Jurkat, Clone E6-1 (cell line): ENCODE measurements at places on chromosomes 3 and 15.

GRCh38 chr15:89912145-89912673, 543 bp downstream of the ARPIN start:
- no peak for DNase-seq

DNA sequence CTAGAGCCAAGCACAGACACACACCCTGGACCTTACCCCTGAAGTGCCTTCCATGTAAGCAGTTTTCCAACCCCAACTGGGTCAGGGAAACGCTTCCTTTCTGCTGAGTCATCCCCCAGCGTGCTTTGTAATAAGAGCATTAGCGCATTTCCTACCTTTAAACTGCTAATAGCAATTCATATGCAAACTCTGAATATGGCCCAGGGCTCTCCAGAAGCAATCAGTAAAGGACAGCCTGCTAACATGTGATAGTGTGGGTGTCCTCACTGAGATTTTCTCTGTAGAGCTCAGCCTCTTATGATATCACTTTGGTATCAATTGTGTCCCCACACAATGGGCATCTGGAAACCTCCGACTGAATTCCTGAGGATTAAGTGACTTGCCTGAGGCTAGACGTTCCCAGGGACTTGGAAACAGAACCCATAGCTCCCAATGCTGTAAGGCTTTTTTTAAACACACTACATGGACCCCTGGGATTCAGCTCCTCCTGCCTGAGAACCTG, 5.6 kb downstream of the GABRB3 start:
- no peak for DNase-seq

GRCh38 chr3:60456180-60456579, 795.1 kb downstream of the FHIT start:
- no peak for DNase-seq

DNA sequence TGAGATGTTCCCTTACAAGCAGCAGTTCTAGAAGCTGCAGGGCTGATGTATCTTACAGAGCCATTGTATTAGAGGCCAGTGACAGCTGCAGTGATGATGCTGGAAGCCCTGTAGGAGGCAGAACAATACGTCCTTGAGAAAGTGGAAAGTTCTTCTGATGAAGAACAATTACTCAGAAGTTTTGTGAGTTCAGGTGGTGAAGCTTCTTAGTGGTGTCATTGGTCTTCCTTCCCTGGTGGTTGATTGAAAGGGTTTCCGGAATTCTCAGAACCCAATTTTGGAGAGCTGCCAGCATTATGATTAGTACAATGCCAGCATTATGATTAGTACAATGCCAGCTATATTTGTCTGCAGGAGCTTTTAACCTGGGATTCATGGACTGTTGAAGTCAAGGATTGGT, 356.4 kb downstream of the MFSD1 start:
- DNase-seq: no peak

- no peak for DNase-seq
Measured at GRCh38 chr3:42090973-42091731, at the start of gene TRAK1. TSS of gene TRAK1 (plus strand) at chr3:42091357. CDS start at chr3:42091470, 113 bp downstream.

DNA sequence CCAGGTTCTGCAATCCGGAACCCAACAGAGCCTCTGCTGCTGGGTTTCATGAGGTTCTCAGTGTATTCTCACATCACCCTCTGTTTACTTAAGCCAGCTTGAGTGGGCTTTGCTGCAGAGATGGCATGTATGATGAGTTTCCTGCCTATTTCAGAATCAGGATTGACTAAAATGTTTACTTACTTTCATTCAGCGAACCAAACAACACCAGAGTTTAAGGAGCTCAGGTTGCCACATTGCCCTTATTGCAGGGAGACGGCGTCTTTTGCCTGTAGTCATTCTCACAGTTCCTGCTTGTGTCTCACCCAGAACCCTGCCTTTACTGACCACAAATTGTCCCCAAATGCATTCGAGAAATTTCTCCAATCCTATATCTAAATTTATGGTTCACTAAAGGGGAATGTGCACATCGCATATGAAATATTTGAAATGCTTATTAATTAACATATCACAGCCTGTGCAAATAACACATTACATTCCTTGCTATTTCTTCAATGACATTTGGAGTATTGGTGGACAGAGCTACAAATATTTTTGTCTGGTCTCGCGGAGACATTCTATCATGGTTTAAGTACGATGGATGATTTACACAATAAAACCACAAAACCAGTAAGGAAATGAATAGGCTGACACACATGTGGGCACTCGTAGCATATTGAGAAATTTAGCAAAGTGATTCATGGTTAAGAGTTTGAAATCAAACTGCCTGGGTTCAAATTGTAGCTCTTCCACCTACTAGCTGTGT, 377.2 kb upstream of the CFAP20DC start:
- no peak for DNase-seq

DNA sequence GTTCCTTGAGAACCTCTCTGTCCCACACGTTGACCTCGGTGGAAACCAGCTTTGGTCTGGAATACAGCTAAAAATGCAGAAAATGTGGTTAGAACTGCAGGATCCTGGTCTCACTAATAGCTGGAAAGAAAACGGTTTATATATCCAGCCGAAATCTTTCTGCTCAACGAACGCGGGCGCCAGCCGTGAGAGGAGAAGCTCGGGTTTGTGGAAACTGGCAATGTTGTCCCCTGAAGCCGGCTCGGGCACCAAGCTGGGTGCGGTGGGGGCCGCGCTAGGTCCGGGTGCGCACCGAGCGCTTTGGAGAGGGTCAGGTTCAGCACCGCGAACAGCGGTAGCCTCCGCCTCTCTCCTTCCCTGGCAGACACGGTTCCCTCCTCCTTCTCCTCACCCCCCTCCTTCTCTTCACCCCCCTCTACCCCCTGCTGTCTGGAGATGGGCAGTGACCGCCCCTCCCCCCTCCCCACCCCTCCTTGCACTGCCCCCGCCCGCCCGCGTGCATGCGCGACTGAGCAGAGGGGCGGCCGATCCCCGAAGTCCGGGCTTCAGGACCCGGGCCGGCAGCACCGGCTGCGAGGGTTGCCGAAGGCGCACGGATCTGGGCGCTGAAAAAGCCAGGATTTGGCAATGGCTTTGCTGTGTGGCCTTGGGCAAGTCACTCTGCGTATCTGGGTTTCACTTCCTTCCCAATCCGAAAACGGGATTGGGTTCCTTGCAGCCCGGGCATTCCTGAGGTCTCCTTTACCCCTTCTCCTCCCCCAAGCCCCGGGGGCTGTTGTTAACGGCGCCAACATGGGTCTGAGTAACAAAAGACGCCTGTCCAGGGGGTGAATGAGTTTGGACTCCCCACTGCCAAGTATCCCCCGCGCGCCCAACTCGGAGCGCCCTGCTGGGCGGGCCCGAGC, at the start of gene SKOR1:
Gene SKOR1, plus strand, starts transcription at position 534 of the 905 bp plus-strand sequence. Its CDS starts 94 bp downstream, at position 628.
- DNase-seq: no peak

- no peak for DNase-seq
Measured at GRCh38 chr3:102159810-102160451, 274.9 kb upstream of the ZPLD1 start.

DNA sequence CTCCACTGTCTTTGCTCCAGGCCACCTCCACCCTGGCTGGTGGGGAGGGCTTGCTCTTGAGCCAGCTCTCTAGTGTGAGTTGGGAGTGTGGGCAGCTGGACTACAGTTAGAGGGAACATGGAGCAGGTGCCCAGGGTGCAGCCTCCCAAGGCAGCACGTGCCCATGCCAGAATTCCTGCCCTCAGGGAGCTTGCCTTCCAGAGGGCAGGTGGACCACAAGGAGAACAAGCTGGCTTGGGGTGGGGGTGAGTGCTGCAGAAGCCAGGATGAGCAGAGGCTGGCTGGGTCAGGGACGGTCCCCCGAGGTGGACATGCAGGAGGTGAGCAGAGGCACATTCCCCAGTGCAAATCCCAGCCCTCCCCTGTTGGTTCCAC, 89.5 kb downstream of the VGLL4 start:
- DNase-seq: no peak
